Effector CD8-positive, alpha-beta T cell (primary cell): ENCODE measurements at places on chromosomes 2 and 18.

DNA sequence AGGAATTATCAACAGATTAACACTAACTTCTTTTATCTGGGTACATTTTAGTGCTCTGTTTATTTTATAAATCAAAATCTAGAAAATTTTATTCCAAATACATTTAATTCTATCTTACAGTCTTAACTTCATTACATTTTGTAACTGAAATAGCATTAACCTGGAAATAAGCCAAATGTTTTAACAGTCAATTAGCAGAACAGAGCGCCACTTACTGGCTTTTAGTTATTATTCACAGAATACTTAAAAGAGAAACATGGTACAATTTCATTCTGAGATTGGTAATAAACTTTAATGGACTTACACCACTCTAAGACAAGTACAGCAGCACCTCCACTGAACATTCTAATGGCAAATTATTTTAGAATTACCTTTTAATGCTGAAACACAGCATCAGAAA, 38.6 kb downstream of the SS18 start:
- DNase-seq, result no peak

- DNase-seq, result no peak
These were observed 265.3 kb downstream of the ZEB2 start for GRCh38 chr2:144254342-144255235.

DNA sequence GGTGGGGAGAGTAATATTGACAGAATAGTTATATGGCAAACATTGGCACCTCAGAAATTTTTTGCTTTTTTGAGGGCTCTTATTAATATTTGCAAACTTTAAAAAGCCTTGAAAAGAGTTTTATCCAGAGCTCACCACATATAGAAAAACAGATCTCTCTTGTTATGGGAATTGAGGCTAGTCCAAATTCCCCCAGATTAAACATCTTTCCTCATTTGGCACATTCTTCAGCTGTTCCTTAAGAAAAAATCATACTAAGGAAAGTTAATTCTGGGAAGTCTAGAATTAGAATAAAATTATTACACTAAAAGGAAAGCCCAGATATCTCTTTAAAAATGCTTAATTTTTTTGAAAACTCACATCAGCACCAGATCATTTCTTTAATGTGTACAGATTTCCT, 5.6 kb downstream of the TFPI start:
- no peak for DNase-seq

DNA sequence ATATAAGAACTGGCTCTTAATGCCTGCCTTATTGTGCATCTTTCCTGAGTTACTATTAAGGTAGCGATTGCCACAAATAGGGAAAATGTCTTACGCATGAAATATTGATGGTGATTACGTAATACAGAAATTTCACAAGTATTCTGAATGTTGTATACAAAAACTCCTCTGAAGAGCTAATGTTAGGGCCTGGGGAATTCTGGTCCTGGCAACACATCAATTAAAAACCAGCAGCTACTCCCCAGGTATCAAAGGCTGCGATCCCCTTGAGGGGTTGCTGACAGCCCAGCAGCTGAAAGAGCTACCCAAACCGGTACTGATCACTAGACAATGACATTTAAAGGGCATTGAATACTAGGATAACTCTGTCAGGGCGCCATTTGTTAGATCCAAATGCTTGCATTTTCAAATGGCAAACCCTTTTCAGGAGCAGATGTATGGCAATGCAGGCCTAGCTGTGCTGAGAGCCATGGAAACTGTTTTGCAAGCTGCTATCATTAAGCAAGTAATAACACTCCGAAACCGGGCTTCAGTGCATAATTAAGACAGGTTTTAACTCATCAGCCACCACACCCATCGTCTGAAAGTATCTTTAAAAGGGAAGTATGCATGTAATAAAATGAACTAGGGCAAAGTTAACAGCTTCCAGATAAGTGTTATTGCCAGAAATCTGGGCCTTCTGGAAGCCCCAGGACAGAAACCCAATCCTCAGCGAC, 78.4 kb downstream of the CLHC1 start:
- DNase-seq, result no peak

DNA sequence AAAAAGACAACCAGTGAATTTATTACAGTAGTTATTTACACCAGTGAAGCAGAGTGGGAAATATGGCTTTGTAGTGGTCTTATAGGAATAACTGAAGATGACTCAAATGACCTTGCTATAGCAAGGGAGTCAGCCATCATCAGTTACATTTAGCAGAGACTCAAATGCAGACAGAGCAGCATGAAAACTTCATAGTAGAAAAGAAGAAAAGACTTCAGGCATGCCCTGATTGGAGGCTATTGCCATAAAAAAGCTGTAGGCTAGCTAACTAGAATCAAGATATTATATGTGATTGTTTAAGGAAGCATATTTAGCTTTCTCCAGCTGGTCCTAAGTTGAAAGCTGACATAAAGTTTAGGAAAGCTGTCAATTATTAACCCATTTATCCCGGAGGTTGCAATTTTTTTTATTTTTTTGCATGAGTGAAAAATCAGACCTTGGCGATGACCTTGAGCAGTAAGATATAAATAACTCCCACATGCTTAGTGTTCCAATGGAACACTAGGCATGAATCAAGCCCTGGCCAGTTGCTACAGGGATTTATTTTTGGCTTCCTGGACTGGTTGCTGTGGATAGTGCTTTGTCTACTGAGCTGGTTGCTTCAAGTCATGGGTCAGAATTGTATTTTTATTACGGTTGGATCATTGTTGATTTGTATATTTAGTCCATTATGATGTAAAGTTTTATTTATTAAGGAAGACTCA, 675.6 kb upstream of the VRK2 start:
- no peak for DNase-seq

- no peak for DNase-seq
These were observed 615.3 kb downstream of the TRIB2 start for GRCh38 chr2:13332060-13332459.
